ENCODE measurements at places on chromosomes 12 and 14.

- DNase-seq, result no peak
Observed at GRCh38 chr12:95215949-95216348, 1.3 kb downstream of the FGD6 start.

- DNase-seq, result no peak
Observed at GRCh38 chr14:100041271-100041670, 24.0 kb upstream of the EVL start.

DNA sequence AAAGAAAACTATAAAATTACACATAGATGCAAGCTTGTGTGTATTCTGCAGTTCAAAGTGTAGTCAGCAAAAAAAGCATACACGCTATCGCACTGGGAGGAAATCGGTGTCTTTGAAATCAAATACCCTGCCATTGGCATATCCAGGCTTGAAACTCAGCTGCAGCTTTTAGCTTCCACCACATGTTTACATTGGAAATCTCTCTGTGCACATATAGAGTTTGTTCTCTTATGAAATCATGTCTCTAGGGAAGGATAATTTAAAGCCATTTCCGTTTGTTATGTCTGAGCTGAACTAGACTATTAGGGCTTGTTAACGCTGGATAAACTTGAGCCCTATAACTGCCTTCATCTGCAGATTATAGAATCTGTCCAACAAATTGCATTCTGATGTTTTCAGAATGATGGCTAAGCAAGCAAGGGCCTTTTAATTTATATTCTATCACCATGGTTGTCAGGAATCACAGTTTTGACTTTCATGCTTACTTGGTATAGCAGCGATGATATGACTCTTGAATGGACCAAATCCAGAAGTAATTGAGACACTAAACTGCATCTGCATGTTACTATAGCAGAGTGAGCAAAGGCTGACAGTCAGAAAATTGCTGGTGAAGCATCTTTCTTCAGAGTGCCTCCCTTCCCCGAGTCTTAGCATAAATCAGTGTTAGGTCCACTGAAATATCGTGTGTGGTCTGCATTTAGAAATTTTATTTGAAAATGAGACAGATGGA, 442.8 kb downstream of the ZFP36L1 start:
- no peak for DNase-seq

DNA sequence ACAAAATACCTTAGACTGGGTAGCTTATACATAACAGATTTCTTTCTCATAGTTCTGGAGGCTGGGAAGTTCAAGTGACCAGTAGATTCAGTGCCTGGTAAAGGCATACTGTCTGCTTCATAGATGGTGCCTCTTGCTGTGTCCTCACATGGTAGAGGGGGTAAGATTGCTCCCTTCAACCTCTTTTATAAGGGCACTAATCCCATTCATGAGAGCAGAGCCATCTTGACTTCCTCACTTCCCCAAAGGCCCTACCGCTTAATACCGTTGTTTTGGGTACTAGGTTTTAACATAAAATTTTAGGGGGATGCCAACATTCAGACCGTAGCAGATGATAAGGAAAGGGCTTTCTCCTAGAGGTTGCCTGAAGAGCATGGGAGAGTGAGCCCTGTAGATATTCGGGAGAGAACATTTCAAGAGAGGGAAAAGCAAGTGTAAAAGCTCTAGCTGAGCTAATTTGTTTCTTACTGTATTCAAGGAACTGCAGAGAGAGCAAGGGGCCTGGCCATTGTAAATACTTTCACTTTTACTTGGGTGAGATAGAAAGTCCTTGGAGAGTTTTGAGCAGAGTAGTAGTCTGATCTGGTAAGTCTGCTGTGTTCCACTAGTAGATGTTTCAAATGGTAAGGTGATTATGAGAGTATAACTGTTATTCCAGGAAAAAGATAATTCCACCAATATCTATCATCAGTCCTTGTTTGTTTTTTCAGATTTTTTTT, 27.3 kb downstream of the FRS2 start:
- no peak for DNase-seq

- no peak for DNase-seq
Observed at GRCh38 chr14:64952598-64953309, 10.2 kb upstream of the GPX2 start.

DNA sequence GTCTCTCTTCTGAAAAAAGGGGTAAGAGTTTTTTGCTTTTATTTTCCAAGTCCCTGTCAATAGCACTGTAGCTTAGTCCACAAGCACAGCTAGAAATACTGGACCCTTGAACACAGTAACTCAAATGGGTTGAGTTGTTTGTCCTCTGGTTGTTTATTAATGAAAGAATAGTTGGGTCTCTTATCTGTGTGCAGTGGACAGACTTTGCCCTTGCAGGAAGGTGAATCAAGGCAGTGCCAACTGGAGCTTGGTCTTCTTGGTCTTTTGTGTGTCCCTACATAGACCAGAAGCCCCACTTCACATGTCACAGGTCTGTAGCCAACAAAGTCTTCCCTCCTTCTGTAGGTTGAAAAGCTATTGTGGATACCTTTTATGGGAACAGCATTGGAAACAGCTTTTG, 322.0 kb downstream of the AACS start:
- DNase-seq, result no peak
